Gastrocnemius medialis (tissue), 4 donors: ENCODE measurements at places on chromosomes 4 and X.

GRCh38 chrX:73076838-73077237 is 2.5 kb downstream of the PABPC1L2A start:
- no peak for DNase-seq

DNA sequence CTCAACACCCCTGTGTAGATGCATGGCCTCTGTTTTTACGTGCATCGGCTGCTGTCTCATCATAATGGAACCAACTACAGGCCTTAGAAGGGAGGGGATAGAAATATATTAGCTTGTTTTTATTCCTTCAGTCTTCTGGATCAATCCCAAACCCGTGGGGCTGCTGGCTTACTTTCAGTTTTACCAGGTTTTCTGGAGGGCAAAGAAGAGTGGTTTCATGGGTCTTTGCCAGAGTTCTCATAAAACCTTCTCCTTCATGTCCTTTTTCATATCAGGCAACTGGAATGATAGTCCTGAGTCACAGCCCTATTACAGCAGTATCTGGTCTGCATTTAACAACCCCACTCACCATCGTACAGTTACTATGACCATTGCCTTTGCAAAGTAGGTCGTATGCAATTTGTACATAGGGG is 34.6 kb downstream of the PPP2R2C start:
- DNase-seq = no peak

DNA sequence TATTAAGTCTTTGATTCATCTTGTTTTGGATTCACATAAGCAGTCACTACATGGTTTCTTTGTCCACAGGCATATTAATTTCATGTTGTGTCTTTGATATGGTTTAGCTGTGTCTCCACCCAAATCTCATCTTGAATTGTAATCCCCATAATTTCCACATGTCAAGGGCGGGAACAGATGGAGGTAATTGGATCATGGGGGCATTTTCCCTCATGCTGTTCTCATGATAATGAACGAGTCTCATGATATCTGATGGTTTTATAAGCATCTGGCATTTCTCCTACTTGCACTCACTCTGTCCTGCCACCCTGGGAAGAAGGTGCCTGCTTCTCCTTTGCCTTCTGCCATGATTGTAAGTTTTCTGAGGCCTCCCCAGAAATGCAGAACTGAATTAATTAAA is 1811.2 kb upstream of the PCDH10 start:
- DNase-seq = no peak

GRCh38 chr4:96521046-96521536 is 681.2 kb downstream of the PDHA2 start:
- DNase-seq = no peak

DNA sequence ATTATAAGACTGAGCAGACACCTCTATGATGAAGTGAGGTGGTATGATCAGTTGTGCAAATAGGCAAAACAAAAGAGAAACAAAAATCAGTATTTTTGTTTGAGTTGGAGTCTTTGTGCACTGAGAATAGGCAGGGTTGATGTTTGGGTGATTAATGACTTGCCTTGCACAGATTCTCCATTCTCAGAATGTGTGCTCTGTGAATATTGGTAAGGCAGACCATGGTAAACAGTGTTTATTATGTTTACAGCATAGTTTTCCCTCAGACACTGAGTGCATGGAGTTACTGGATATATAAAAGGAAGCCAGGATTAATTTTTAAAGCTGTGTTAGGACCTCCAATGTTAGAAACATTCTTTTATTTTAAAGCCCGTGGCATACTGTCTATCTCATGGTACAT is 240.2 kb upstream of the MAGEB16 start:
- DNase-seq = no peak

- DNase-seq = no peak
Measured at GRCh38 chrX:108165383-108166111, 74.0 kb downstream of the ATG4A start.

GRCh38 chr4:22668301-22668700 is 24.4 kb upstream of the GBA3 start:
- no peak for DNase-seq

DNA sequence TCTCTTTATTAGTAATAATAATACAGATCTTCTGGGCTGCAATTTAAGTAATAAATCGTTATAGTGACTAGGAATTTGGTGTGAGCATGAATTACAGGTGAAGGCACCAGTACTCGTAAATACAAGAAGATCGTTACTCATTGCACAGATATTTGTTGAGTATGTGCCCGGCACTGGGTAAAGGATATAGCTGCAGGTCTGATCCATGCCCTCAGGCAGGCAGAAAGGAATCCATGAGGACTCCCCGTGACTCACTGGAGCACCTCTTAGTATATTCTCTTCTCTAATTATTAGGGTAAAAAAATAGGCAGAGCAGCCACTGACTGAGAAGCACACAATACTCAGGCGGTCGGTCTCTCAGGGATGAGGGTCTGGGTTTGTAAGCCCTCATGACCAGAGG is 868.3 kb downstream of the RAB28 start:
- DNase-seq = no peak

- no peak for DNase-seq
Measured at GRCh38 chrX:482192-482701, 95.5 kb upstream of the PPP2R3B start.

- no peak for DNase-seq
Measured at GRCh38 chr4:121692261-121692660, 4.5 kb downstream of the ANXA5 start.

DNA sequence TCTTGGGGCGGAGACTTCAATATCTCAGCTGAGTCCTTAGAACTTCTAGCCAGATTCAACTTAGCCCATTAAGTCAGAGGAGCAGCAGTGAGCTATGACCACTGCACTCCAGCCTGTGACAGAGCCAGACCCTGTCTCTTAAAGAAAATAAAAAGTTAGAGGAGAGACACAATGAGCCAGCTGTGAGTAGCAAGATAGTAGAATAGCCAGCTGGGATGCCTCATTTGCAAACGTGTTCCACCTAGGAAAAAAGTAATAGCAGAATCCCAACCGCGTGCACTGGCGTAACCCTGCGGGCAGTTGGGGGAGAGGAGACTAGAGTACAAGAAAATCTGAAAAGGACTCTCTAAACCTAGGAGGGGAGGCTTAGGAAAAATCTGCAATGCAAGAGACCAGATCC is 133.2 kb upstream of the ANXA3 start:
- no peak for DNase-seq

GRCh38 chr4:156972379-156973015 is 898 bp upstream of the PDGFC start:
- DNase-seq = no peak

DNA sequence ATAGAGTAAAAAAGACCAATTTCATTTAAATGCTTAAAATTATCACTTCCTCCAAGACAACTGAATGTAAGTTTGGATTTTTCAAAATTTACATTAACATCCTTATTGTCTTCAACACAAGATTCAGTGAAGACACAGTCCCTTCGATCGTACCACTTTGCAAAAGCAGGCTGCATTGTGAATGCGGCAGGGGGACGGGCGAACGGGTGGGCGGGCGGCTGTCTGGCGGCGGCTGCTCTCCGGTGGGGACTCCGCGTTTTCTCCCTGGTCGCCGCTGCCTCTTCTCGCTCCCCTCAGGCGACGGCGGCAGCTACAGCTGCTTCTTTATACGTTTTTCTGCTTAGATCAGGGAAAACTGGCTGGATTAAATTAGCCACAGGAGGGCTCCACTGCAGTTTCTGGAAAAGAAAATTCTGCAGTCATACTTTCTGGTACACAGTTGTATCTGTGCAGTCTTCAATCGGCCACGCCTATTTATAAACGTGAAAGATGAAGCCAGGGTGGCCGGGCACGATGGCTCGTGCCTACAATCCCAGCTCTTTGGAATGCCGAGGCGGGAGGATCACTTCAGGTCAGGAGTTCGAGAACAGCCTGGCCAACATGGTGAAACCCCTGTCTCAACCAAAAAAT is 33.9 kb upstream of the HPF1 start:
- no peak for DNase-seq

DNA sequence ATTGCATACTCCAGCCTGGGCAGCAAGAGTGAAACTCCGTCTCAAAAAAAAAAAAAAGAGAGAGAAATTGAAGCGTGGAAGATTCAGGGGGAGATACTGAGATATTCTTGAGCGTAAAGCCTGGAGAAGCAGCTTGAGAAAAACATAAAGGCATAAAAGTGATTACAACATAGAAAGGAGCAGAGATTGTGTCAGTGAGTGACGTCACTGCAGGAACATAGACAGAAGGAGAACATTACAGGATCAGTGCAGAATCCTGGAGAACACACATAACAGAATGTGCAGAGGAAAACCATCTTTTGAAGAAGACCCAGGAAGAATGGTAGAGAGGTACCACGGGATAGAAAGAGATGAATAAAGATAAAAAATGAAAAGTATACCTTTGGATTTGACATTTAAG is 147.0 kb downstream of the APBB2 start:
- no peak for DNase-seq

- DNase-seq = no peak
Measured at GRCh38 chr4:10929818-10930217, 245.2 kb upstream of the CLNK start.

DNA sequence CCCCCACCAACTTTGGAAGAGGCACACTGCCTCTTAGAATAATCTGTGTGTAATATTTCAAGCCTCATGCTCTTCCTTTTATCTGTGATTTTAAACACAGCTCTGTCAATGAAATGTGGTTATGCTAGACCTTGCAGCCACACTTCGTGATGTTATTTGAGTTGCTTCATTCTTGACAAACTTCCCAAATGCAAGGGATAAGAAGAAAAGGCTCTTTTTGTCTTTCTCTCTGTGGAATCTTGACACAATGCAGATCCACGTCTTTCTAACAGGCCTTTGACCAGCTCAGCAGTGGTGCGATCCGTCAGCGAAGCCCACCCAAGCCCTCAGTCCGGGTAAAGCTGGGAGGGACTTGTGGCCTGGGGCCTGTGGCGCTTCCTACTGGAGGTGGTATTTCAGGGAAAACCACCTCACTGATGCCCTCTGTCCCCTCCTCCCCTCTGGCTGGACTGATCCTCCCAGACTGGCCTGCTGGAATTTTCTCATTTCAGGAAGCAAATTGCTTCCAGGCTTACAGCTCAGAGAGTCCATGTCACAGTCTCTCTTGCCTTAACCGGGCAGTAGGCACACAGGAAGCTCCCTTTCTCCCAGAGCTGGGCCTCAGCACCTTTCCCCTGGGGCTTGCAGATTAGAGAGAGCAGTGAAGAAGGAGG is 19.5 kb upstream of the CCKAR start:
- DNase-seq = no peak

DNA sequence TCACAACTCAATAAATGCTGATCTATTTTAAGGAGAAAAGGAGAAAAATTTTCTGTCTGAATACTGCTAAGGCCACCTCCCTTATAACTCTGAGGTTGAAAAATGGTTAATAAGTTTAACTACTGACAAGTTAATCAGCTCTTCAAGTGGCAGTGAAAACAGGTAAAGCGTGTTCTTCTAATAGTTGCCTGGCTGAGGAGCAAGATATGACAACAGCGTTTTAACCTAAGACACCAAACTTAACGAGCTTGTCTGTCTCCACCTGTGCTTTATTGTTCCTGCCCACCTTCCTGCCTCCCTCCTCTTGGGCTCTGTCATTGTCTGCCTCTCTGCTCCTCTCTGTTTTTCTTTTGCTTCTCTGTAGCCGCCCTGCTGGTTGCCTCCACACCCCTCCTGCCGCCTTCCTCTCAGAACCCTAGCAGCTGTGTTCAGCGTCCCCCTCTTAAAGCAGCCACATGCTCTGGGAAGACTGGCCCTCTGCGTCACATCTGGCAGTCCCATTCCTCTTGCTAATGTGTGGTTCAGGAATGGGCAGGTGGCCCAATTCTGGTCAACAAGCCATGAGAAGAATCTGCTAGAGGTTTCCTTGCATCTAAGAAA is 4.3 kb upstream of the TSPAN5 start:
- DNase-seq = no peak

- no peak for DNase-seq
Measured at GRCh38 chr4:151725087-151725486, 35.7 kb downstream of the GATB start.

DNA sequence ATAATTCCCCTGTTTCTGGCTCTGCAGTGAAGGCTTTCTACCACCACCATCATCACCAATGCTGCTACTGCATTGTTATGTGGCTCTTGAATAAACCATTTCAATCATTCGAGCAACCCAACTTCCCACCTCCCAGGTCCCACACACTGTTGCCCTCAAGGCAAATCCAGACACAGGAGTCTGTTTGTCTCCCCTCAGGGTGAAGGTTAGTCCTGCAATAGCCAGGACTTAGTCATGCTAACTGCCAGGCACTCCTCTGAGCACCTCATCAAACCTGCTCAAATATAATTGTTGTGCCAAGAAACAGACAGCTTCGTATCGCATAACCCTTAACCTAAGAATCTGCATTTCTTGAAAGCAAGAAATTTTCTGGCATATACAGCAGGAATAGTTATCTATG is 213.2 kb downstream of the KDR start:
- DNase-seq = no peak

- DNase-seq = no peak
Measured at GRCh38 chr4:99755223-99755944, 61.2 kb upstream of the DAPP1 start.

GRCh38 chrX:21638311-21638710 is 19.8 kb downstream of the KLHL34 start:
- no peak for DNase-seq

DNA sequence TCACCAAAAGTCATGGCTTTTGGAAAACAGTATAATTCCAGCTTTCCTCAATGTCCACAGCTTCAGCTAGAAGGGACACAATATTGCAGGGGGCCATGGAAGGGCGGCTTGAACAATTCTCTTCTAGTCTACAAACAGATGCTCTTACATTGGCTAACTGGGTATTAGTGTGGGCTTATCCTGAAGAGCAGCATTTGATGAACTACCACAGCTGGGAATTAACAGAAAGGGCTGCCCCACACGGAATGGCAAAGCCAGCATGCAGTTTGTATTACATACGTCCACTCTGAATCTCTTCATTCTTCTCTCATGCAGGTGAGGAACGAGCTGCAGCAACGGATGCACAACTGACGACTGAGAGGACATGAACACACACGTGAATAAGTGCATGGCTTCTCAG is 13.0 kb upstream of the PDCL2 start:
- DNase-seq = no peak

- DNase-seq = no peak
Measured at GRCh38 chr4:13533670-13534343, 10.5 kb downstream of the NKX3-2 start.

- no peak for DNase-seq
Measured at GRCh38 chrX:136623396-136623795, 24.6 kb upstream of the CD40LG start.

DNA sequence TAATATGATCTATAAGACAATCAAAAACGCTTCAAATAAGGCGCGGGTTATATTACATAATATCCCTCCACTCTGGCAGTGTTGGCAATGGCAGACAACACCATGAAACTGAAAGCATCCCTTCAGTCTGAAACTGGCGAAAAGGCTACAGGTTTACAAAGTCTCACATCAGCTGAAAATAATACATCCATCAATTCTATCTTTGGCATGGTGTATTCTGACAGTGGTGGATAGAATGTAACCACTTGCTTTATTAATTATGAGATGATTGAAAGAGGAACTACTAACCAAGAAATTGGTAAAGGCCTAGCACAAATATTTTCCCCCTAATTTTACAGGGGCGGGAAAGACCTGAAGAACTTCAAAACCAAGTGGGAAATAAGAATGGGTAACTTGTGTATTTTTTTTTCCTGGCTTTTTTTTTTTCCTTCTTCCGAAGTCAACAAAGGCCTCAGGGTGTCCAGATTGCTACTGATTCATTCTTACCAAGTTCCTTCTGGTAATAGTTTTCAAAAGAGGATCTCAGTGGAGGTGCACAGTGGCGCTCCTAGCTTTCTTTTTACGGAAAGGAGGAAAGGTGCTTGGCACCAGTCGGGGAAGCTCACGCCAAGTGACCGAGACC is 728 bp downstream of the UBA6 start:
- no peak for DNase-seq

- DNase-seq = no peak
Measured at GRCh38 chr4:128682942-128683666, 126.4 kb upstream of the JADE1 start.
